Nasal cavity respiratory epithelium epithelial cell of viscerocranial mucosa (primary cell): ENCODE measurements at places on chromosomes 6 and 20. TPM values are rescaled to one million over a fixed set of nuclear protein-coding genes. Genes with fewer than 3 reads are reported as not detected.

Gene CPXM1
- total RNA-seq, result not detected in 2 replicates

Gene ELOVL4
- 5.8 and 13.7 TPM in 2 replicates for total RNA-seq

Gene MACROD2
- 1.4 and 4.3 TPM in 2 replicates for total RNA-seq

Gene C6orf52
- 1.4 and 2.1 TPM in 2 replicates for total RNA-seq

Gene PCK1
- not detected in 2 replicates for total RNA-seq

Gene NKX2-4
- not detected in 2 replicates for total RNA-seq

Gene KHDRBS2
- not detected in 2 replicates for total RNA-seq
